ENCODE measurements at places on chromosomes 6 and 20.

- no peak for DNase-seq
Measured at GRCh38 chr20:36281785-36282380, 24.3 kb upstream of the DLGAP4 start.

- no peak for DNase-seq
Measured at GRCh38 chr20:38854654-38855066, 49.2 kb downstream of the PPP1R16B start.

- no peak for DNase-seq
Measured at GRCh38 chr20:57620999-57621398, 773 bp upstream of the ZBP1 start.

- peak; percentile 71 for DNase-seq
Measured at GRCh38 chr6:33082702-33083101, 6.9 kb downstream of the HLA-DPB1 start.

DNA sequence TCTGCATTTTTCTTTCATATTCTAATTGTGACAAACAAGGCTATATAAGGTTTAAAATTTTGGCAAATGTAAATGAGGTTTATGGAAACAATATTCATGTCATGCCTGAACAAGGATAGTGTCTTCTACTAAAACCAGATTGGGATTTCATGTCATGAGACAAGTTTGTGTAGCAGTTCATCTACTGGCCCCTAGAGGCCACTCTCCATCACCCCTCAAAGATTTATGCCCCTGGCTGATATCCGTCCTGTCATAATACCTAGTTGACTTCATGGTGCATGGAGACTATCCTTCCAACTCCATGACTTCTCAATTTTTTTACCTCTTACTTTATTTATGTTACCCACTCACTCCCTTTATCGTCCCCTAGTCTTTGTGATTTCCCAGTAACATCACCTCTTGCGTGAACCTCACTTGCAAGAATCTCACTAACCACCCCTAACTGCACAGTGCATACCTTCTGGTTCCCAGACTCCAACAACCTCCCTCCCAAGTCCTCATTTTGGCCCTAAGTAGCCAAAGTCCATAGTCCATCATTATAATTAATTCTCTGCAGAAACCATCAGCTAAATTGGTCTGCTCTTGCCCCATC, 179.8 kb downstream of the TASP1 start:
- peak; percentile 66 for DNase-seq

GRCh38 chr20:56454754-56455153, 13.7 kb upstream of the RTF2 start:
- no peak for DNase-seq

GRCh38 chr6:39128106-39128505, 13.1 kb upstream of the SAYSD1 start:
- DNase-seq = no peak

DNA sequence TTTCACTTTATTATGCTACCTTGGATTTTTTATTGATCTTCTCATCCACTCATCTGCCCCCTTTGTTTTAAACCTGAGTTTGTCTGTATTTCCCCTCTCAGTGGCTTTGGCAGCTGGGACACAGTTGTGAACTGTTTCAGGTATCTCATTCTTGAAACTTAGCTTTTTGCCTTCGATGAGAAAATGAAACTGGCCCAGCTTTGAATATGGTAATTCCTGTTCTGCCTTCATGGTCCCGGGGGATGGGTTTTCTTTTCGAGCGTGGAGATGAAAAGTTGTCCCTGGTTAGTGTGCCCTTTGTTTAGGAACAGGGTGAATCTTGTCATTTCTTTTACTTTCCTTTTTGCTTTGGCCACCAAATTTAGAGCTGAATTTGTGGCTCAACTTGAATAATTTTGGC, 25.6 kb downstream of the DHX35 start:
- no peak for DNase-seq

DNA sequence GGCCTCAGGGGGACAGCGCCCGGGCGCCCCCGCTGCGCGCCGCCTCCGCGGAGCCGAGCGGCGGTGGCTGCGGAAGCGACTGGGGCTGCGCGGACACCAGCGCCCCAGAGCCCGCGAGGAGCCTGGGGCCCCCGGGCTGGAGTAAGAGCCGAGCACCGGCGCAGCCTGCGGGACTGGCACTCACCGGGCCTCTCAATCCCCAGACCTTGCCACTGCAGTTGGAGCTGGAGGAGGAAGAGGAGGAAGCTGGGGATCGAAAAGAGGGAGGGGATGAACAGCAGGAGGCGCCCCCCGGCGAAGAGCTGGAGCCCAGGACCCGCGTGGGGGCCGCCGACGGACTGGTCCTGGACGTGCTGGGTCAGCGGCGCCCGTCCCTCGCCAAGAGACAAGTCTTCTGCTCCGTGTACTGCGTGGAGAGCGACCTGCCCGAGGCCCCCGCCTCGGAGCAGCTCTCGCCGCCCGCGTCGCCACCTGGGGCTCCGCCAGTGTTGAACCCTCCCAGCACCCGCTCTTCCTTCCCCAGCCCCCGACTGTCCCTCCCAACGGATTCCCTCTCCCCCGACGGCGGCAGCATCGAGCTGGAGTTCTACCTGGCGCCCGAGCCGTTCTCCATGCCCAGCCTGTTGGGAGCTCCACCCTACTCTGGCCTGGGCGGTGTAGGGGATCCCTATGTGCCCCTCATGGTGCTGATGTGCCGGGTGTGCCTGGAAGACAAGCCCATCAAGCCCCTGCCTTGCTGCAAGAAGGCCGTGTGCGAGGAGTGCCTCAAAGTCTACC, 590 bp downstream of the RNF217 start:
- peak; percentile 82 for DNase-seq

DNA sequence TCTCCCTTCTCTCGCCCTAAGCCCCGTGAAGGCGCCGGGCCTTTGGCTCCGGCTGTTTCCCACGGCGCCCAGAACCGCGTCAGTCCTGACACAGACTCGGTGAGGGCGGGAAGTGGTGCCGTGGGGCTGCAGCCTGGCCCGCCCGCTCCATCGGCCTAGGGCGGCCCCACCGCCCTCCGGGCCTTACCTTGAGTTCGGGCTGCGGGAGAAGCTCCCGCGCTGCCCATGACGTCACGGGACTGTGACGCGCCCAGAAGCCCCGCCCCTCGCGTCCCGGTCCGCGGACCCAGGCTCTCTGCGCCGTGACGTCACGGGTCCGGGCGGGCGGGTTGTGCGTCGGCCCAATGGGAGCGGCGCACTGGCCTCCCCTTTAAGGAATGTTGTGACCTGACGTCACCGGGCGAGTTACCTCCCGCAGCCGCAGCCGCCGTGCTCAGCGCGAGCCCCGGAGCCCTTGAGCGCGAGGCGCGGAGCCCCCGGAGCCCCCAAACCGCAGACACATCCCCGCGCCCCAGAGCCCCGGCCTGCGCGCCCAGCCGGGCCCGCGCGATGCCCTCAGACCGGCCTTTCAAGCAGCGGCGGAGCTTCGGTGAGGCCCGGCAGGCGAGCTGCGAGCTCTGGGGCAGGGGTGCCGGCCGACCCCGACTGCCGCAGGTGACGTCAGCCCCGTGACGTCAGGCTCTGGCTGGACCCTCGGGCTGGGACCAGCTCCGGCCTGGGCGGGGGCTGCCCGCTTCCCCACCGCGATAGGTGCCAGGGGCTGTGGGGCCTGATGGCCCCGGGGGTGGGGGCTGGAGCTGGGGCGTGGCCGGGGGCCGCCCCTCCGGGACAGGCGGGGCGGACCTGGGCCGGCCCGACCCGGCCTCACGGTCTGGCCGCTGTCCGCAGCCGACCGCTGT, at the start of gene MAP1LC3A:
MAP1LC3A (plus strand) TSS at position 399 of the 899 bp plus-strand sequence; CDS start at position 550, 151 bp downstream.
- DNase-seq = no peak

DNA sequence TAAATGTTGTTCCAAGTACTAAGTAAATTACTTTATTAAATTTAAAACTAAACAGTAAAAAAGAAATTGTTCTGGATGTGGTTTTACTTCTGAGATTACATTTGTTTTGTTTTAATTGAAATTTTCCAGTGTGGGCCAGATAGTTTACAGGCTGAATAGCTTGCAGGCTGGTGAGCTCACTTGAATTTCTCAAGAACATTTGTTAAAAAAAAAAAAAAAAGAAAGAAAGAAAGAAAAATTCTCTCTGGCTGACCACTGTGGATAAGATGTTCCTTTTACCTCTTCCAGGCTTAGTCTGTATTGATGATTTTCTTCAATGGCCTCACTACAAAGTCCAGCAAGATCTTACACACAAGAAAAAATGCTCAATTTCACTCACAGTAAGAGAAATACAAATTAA, 85.4 kb downstream of the PLCG1 start:
- no peak for DNase-seq

Measured in NCI-H82 (cell line).